ENCODE measurements at places on chromosomes 5 and 9.

GRCh38 chr5:6220346-6221088, 157.8 kb downstream of the MED10 start:
- DNase-seq: no peak

- no peak for DNase-seq
Measured at GRCh38 chr5:41057231-41057630, 13.9 kb downstream of the MROH2B start.

DNA sequence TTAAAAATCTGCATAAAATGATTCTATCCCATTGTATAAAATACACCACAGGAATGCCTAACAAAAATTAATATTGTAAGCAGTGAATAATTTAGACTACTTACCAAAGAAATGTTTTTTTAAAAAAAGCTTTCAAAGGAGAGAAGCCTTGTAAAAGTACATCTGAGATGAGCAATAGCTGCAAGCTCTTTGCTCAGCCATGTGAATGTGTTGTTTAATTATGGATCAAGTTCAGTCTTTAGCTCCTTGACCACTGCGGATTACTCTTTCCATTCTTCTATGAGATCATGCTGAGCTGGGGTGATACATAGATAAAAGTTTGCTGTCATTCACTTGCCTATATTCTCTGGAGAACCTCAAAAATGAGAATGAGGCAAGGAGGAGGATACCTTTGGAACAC, 782.4 kb upstream of the ZNF608 start:
- no peak for DNase-seq

- no peak for DNase-seq
Measured at GRCh38 chr9:73269430-73270101, 117.9 kb downstream of the ANXA1 start.

DNA sequence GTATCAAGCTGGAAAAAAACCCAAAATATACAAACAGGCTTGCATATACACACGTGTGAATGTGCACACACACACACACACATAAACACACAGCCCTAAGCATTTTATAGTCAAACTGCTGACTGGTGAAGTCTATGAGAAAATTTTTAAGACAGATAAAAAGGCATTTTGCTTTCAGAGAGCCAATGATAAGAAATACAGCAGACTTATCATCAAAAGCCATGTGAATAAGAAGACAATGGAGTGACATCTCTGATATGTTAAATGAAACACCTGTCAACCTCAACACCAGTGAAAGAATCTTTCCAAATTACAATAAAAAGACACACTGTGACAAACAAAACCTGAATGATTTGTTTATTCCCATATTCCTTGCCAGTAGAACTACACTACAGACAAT, 233.3 kb downstream of the CDH9 start:
- DNase-seq: no peak

DNA sequence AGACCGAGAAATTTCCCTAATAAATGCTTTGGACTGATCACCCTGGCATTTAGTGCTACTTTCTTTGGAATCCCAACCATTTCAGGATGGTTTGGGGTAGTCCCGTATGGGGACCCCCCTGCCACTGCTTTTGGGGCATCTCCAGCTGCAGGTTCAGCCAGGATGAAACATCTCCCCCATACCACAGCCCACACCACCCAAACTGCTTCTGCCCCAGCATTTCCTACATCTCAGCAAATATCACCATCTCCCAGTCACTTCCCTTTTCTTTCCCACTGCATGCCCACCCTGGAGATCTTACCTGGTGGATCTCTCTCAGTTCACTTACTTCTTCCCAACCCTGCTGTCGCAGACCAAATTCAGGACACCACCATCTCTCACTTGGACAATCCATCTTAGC, 4.8 kb upstream of the P4HA2 start:
- no peak for DNase-seq

DNA sequence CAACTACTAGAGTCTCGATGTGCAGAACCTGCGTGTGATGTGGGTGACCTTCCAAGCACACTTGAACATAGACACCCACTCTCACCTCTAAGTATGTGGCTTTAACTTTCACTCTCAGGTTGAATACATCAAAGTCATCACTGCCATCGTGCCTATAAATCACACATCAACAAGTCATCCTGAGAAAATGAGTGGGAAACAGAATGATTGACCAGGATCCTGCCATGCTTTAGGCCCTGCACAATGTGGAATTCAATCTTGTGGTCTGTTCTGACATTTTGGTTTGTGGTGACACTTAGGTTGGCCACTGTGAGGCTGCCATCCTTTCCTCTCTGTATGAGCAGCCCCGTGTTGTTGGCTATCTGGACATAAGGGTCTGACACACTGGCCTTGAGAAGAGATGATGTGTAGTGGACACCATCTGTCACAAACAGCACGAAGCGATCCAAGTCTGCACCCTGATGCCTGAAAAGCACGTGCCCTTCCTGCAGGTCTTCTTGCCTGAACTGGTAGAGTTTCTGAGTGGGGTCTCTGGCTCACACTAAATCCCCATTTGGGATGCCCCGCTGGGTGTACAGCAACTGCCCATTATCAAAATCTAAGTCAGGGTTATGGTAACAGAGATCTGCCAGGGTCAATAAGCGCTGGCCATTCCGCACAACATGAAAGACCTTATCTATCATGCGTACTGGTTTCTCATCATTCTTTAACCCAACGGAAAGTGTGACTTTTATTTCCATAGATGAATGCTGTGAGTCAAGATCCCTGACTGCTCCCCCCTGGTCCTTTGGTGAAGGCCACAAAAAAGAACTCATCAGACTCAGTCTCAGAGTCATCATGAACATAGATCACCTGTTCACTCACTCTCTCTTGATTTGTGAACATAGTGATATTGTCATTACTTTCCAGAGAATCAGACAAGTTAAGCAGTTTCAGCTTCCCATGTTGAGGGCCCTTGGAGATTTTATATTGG, 116.6 kb downstream of the ESM1 start:
- no peak for DNase-seq

GRCh38 chr5:18114151-18114757, 480.0 kb downstream of the TAF11L14 start:
- no peak for DNase-seq

DNA sequence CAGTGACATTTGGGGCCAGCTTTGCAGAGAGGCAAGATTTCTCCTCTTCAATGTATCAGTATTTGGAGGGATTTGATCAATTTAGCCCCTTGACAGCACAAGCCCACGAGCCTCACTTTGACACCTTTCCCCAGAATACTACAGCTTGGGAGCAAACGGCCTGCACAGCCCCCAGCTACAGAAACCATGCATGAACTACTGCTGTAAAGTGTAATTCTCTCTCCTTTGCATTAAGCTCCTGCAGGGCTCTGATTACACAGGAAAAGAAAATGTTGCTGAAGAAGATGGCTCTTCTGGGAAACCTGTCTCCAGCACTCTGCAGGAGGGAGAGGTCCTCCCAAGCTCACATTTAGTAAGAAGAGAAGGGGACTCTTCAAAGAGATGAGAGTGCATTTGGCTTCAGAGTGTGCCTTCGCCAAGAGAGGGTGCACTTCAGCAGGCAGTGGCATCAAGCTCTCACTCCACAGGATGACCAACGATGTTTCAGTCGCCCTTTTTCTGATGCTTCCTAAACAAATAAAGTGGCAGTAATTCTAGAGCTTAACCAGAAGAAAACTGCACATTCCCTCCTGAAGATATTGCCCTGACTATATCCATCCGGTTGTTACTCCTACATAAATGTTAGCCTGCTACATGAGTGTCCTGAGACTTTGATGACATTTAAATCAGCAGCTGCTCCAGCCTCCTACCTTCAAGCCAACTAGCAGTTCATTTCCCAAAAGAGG, 272.2 kb downstream of the AUH start:
- DNase-seq: no peak

DNA sequence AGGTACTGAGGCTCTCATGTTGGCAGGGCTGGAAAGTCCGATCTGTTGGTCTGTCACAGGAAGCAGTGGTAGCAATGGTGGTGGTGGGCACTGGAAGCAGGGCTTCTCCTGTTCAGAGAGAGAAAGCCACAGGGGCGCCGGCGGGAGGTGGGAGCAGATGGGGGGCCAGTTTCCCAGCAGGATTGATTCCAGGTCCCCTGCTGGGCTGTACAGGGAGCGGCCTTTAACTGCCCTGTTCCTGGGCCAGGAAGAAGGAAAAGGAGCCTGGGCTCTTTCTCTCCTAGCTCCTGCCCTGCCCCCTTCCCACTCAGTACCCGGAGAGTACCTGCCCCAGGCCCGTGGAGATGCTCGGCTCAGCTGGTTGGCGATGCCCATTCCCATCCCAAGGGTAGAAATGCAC, 2.6 kb upstream of the DAB2IP start:
- no peak for DNase-seq

GRCh38 chr9:92158097-92158601, 42.9 kb upstream of the SPTLC1 start:
- DNase-seq: no peak

- DNase-seq: no peak
Measured at GRCh38 chr5:133142782-133143181, 91.0 kb downstream of the HSPA4 start.

DNA sequence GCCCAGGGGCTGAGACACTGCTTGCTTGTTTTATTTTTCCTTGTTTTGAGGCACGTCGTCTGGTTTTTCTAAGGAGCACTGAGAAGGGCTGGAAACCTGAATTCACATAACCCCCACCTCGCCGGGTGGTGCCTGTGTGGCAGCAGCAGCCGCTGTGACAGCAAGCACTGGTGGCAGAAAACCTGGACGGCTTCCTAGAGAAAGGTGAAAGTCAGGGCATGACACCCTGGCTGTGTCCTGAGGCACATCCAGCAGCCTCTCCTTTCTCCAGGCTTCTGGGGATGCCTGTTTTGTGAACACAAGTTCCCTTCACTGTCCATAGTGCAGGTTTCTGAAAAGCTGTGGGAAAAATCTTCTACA, 29.2 kb downstream of the MRPL36 start:
- DNase-seq: no peak

- DNase-seq: no peak
Measured at GRCh38 chr9:85949586-85950335, 8.8 kb downstream of the NAA35 start.

GRCh38 chr5:176818391-176819098, 8.2 kb downstream of the UNC5A start:
- no peak for DNase-seq

DNA sequence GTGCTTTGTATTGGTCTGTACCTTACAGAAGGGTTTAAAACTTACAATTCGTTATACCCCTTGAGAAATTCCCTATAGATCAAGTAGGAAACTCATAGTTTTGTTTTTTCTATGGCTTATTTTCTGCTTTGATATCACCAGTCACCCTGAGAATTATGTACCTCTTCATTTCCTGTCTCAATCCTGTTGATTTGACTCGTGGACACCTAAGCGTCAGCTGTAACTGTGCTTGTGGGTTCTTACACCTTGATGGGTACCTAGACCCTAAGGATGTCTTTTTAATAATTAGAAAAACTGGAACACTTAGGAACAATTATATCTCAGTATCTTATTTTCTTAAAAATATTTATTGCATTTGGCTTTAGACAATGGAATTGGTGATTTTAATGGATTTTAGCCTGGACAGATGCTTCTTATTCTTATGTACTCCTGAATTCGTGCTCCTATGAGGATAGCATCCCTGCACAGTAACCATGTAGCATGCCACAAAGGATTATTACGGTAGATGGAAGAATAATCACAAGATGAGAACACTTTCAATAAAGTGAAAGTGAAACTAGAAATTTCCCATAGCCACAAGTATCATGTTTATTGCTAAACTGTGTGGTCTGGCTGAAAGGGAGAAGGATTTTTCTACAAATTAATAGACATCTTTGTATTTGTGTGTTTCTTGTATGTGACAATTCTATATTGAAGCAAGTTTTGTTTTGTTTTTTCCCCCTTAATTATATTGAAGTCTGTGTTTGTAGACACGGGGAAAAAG, 1920.3 kb upstream of the WWC1 start:
- no peak for DNase-seq

GRCh38 chr5:84605241-84605640, 220.6 kb upstream of the EDIL3 start:
- no peak for DNase-seq

GRCh38 chr5:4570047-4570995, 569.8 kb upstream of the ADAMTS16 start:
- no peak for DNase-seq

DNA sequence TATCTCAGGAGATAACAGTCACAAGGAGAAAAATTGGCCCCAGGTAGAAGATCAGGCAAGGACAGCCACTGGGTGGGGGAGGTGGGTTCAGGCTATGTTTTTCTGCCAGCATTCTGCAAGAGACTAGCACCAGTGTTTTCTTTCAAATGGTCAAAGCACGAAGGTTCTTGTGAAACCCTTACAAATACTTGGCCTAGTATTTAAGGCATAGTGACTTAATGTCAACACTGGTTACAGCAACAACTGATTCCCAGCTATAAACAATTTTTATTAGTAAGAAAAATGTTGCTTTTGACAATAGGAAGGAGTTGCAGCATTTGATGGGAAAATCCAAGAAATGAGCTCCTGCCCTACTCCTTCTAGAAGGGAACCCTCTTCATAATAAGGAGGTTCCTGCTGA, 349.6 kb downstream of the SLIT3 start:
- DNase-seq: no peak

- no peak for DNase-seq
Measured at GRCh38 chr9:105485131-105485530, 37.3 kb downstream of the FSD1L start.

- no peak for DNase-seq
Measured at GRCh38 chr5:75603371-75603770, 7.9 kb upstream of the ANKDD1B start.

DNA sequence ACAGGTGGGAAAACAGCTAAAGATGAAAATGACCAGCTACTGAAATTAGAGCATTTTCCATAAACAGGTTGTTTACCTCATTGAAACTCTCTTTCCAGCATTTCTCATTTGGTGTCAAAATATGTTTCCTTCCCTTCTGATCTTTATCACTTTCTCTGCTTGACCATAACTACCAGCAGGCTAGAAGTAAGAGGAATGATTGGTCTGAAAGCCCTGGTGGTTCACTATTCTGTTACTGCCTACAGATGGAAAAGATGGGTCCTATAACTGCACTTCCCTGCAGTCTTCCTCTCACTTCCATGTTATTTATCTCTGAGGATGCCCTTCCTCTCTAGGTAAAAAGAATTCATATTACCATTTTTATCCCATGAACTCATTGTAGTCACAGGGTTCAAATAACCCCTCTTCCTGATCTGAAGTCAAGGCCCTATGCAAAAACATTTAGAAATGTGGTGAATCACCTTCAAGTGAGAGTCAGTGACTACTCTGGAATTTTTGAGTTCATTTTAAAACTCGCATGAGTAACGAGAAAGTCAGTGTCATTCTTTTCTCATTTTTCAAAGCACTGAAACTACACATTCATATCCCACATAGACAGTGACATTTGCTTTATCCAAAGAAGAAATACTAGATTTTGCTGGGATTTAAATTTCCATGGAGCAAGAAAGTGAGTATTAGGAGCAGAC, 51.7 kb downstream of the ZNF474 start:
- no peak for DNase-seq

GRCh38 chr5:32597041-32597629, 11.8 kb downstream of the SUB1 start:
- no peak for DNase-seq

DNA sequence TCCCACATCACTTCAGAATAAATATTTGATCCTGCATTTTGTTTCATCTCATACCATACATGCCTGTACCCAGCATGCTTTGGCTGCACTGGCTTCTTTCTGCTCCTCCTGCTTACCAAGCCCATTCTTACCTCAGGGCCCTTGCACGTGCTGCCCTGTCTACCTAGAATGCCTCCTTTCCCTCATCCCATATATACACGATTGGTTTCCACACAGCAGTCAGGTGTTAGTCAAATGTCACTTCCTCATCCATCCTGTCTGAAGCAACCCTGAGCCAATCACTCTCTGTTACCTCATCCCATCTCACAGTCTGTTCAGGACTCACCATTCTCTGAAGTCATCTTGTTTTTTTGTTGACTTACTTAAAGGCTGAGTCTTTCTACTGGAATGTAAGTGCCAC, 30.3 kb downstream of the CAST start:
- no peak for DNase-seq

Measured in H1 (cell line).